ENCODE measurements at places on chromosomes 4 and X.

GRCh38 chr4:186885289-186885688 is 161.6 kb upstream of the FAT1 start:
- DNase-seq: no peak

DNA sequence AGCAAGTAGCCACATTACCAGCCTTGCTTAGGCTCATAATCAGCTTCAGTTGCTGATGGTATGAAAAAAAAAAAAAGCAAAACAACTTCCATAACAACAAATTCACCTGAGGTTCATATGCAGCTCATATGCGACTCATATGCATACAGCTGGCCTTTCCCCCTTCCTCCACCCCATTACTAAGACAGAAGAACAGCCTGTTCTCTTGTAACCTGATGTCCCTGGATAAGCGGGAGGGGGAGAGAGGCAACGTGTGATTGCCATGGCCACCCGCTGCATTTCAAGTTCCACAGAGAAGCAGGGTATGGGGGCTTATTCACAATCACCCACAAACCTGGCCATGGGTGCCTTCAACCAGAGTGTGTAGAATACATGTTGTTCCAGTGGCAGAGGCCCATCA is 95.1 kb upstream of the DGKK start:
- no peak for DNase-seq

DNA sequence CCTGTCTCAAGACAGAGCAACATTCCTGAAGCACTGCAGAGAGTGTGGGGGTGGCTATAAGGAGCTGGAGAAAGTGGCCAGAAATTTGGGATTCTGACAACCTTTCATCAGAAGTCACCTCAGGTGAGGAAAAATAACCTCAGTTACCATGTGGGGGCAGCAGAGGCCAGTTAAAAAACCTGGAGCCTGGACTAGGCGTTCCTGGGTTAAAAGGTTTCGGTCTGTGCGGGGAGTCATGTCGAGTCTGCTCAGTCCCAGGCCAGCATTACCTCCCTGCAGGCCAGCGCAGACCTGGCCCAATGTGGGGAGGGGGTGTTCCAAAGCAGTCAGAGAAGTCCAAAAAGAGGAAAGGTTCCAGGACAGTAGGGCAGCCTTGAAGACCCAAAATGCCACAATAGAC is 10.9 kb upstream of the NALF2 start:
- DNase-seq: no peak

- no peak for DNase-seq
Observed at GRCh38 chrX:140602140-140602539, 97.3 kb upstream of the SOX3 start.
